ENCODE measurements at places on chromosomes 7 and 10.

DNA sequence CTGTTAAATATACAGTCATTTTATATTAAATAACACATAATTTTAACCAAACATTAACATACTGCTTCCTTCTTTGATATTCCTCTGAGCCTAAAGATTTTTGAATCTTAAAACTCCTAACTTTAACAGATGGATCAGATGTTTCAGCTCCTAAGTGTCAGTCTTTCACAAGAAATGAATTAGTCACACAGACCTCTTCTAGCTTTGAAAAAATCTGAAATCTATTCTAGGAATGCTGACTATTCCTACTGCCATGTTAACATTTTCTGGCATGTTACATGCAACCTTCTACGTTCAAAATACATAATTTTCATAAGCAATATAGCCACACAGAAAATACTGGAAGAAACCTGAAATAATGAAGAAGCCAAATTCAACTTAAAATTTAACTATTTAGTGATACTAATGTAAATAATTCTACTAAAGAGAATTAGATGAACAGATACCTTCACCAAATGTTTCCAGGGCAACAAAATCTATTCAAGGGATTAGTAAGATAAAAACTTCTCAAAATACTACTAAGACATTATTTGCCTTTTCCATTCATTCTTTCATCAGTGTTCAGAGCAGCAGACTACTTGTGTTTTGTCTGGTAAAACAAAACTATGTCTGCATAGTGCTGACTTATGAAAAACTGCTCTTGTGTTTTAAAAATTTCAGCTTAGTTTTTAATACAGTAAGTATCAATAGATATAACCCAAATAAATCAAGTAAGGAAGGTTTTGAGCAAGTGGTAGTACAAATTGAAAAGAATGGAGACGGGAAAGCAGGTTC lies 9.2 kb downstream of the JMJD1C start:
- DNase-seq, result no peak

DNA sequence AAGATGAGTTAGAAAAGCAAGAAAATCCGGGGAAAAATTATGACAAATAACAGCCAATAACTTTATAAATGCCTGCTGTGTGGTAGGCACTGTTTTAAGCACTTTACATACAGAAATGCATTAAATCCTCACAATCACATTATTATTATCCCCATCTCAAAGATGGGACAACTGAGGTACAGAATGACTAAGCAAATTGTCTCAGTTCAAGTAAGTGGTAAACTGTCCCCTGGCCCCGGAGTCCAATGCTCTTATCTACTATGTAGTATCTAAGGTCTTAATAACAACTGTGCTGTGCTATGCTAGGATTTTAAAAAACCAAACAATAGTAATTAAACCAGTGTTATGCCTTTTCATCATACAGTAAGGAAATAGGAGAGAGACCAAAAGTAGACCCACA lies 105.6 kb downstream of the RTKN2 start:
- DNase-seq, result no peak

DNA sequence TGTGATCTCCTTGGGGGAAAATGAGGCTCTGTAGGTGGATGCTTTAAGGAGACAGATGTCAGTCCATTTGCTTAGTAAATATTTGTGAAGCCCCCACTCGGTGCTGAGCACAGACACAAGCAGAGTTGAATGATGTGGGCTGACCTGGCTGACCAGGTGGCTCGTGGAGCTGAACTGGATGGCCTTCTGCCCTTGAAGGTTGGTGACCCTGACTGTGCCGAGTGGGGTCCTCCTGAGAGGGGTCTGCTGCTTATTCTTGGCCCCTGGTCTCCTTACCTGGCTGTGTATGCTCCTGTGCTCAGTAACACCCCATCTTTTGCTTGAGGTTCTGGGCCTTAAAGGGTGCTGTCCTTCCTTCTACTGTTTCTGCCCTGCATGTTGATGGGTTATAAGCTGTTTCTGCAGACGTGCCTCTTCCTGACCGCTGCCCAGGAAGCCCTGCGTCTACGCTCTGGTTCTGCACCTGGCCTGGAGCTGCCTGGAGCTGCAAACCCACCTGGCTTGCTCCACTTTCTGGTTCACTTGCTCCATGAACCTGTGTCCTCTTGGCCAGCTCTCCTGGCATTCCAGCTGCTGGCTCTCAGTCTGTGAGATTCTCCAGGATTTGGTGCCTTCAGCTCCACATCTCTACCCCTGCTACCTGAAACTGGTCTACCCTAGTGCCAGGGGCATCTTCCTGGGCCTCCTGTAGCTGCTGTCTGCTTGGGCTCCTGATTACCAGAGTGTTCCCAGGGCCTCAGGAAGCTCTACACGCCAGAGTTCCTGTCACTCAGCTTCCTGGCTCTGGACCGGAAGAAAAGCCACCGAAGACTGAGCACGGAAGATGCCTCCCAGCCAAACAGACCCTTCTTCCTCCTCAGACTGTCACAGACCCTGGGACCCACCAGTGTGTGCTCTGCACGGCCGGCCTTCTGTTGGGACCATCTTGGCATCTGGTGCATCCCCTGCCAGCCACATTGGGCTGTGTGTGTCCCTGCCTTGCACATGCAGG lies 76.5 kb downstream of the ADCY1 start:
- no peak for DNase-seq

DNA sequence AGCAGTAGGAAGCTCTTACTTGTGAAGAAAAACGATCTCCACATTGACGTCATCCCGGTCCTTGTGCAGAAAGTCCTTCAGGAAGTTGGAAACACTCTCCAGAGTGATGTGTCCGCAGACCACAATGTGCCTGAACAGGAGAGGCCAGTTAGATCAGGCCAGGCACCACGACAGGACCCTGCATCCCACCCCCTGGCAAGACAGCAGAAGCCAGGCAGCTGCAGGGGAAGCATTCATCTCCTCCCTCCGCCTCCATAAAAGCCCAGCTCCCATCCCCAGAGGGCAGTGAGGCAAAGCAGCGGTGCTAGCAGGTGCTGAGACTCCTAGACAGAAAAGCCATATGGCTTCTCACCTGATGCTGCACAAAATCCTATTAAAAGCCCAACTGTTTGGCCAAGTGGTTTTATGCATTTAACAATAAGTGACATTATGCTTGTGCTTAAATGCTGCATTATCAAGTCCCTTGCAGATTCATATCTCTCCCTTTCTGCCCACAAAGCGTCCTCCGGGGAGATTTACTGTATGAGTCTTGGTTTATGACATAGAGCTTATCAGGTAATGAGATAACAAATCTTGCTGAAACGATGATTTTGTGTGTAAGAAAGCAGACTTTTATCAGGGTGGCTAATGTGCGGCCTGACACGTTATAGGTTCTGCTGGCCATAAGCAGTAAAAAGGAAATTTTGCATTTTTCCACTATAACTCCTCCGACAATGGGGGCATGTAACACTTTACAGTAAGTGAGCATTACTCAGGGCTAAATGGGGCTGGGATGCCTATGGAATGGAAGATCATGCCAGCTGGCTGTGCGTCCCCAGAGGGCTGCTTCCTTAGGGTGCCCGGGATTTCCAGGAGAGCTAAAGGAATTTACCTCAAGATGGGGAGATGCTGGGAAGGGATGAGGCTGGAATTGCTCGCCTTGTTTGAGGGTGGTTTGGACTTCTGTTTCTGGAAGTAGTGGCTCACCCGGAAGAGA lies 546.9 kb downstream of the KCNMA1 start:
- peak; percentile 73 for DNase-seq

DNA sequence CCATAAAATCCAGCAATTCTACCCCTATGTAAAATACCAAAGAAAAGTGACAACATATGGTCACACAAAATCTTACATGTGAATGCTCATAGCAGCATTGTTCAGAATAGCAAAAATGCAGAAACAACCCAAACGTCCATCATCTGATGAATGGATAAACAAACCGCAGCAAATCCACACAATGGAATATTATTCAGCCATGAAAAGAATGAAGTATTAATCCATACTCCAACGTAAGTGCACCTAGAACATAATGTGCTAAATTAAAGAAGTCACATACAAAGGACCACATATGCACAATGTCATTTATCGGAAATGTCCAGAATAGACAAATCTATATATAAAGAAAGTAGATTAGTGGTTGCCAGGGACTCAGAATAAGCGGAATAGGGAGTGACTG lies 57.4 kb downstream of the SMURF1 start:
- DNase-seq, result no peak

DNA sequence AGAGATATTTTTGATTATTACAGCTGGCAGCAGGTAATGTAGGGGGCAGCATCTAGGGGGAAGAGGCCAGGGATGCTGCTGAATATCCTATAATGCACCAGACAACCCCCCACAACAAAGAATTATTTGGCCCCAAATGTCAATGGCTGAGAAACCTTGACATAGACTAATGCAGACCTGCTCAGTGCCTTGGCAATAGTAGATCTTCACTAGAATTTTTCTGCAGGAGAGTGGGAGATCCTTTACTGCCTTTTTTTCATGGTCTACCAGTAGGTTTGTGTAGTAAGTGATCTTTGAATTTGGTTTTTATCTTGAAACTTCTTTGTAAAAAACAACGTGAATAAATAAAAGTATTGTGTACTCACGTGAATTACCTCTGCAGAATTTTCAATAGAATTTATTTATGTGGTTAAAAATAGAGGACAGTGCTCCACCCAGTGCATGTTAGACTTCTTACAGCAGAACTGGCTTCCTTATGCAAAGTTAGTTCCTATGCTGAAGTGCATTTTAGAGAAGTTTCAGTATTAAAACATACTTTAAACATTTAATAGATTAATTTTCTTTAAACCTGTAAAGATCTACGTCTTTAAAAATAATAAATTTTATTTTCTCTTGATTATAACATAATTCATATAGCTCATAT lies 199.6 kb upstream of the HDAC9 start:
- DNase-seq, result no peak

- no peak for DNase-seq
Measured at GRCh38 chr7:85172530-85172941, 14.3 kb downstream of the SEMA3D start.

Measured in T-helper 2 cell (primary cell).